NT2/D1 (cell line): ENCODE measurements at places on chromosomes 7 and 10.

- DNase-seq, result no peak
Measured at GRCh38 chr10:17061418-17061817, 68.2 kb downstream of the CUBN start.

DNA sequence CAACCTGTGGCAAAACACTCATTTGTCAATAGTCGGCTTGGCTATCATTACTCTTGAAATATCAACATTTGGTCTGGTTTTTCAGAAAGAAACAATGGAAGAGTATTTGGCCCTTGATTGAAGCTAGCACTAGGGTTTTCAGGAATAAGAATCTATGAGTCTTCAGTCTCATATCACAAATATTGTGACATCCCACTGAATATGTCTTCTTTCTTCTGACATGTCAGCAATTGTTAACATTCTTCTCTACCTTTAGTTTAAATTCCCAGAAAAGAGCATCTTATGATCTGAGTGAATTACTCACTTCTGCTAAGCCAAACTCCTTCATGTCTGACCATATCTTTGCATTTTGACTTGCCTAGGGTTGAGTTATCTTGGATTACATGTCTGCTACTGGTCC is 435.2 kb upstream of the SEMA3D start:
- DNase-seq, result no peak

GRCh38 chr7:112130729-112131410 is 75.3 kb downstream of the DOCK4 start:
- no peak for DNase-seq

DNA sequence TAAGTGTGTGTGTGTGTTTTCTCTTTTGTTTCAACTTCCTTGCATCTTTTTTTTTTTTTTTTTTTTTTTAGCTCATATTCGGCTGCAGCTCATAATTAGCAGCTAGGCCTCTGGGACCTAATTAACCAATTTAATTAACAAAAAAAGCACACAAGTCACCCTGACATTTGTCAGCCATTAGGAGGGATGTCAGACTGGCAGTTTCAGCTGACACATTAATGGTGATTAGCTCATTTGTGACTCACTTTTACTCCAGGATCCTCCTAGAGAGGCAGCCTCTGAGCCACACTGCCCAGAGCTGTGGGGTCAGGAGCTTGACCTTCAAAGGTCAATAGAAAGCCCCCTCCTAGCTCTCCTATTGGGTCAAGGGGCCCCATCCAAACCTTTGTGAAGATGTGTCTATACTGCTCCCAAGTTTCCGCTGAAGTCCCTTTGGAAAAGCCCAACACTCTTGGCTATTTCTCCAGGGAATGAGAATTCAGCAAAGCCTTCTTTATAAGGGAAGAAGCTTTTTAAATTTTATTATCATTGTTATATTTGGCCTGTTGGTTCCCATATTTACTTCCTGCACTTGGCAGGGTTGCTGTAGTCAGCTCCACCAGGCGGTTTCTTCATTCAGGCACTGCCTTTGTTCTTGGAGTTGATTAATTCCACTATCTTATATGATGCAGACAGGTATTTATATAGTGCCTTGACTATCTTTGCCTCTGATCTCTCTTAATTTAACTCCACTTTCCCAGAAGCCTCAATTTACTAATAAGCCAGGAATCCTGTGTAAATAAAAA is 109.5 kb upstream of the HABP2 start:
- DNase-seq, result no peak

- no peak for DNase-seq
Measured at GRCh38 chr10:629186-629998, 60.1 kb downstream of the DIP2C start.

- DNase-seq, result no peak
Measured at GRCh38 chr7:116212869-116213268, 2.5 kb downstream of the TES start.

DNA sequence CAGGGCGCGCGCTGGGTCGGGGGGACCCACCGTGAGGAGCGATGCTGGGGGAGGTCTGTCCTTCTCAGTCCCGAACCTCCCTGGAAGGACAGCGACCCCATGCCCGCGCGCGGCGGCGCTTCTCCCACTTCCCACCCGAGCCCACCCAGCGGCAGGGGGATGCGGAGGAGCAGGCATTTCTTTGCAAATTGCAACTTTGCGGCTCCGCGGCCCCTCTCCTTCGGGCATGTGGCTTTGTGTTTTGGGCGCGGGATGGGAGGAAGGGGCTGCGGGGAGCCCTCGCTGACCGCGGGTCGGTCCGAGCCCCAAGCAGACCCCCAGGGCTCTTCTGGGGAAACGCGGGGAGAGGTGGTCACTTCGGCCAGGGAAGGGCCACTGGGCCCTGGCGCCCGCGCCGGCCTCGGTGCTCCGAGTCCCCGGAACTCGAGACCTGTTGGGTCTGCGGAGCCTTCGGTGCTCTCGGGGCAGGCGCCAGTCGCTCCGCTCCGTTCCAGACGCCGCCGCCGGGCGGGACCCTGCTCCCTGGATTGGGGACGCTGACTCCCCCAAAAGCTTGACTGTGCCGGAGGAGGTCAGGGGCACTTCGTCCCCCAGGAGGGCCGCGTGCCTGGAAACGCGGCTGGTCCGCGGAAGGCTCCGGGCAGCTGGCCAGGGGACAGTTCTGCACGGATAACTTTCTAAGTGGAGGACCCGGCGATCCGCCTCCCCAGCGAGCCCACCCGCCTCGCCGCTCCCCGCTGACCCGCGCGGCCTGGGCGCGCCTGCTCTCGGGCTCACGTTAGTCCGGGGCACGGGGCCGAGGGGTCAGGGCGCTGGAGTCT is 164.2 kb upstream of the DPP6 start:
- DNase-seq, result no peak

DNA sequence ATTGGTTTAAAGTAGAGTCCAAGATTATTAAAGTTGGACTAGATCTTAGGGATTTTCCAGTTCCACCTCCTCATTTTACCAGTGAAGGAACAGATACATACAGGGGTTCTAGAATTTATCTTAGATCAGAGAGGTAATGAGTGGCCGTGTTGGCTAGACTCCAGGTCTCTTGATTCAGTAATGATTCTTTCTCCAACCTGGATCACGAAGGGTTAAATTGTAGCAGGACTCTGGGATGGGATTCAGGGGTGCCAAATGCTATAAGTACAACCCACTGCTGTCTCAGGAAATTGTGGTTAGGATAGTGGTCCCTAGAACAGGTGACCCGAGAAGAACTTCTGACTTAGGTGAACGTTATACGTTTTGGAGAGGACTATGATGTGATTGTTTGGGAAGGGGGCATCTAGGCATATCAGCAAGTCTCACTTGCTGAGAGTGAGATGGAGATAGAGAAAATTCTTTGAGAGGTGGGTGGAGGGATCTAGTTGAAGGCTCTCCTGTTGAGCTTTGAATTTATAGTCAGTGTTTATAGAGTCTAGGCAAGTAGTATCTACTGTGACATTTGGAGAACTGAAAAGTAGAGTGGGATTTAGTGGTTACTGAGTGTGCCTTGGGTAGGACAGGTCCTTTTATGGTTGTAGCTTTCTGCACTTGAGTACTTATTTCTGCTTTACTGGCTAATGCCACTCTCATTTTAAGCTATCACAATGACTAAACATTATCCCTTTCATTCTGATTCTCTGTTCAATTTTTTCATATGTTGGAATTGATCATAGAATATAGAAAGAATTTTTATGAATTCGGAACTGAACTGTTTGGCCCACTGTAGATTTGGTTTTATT is 58.3 kb downstream of the ST7 start:
- no peak for DNase-seq

DNA sequence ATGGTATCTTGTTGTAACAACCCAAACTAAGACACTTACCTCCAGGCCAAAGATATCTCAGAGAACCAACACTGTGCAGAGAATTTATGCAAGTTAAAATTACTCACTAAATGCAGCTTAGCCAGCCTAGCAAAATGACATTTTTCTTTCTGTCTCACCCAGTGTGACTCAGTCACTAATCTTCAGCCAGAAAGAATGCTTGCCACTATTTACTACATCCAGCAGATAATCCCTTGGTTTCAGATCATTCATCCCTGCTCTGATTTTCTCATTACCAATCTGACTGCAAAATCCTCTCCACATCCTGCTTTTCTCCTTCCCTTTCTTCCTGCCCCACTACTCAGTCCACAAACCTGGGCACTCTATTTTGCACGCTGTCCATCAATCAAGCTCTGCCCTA is 93.5 kb upstream of the NEBL start:
- DNase-seq, result no peak
